ENCODE measurements at places on chromosomes 16 and 17. TPM values are rescaled to one million over a fixed set of nuclear protein-coding genes. Genes with fewer than 3 reads are reported as not detected.

PRCD gene
- 7.2 TPM for total RNA-seq

BAHCC1 gene
- total RNA-seq, result 7.4 TPM

GNPTG gene
- 89.3 TPM for total RNA-seq

PPP1R9B gene
- 22.7 TPM for total RNA-seq

ZPBP2 gene
- not detected for total RNA-seq

CMC2 gene
- total RNA-seq, result 27.5 TPM

AATK gene
- 0.98 TPM for total RNA-seq

KAT7 gene
- 47.2 TPM for total RNA-seq

GGT6 gene
- total RNA-seq, result 33.8 TPM

GRCh38 chr16:87996962-87997880 lies 46.0 kb downstream of the BANP start:
- no peaks in the 10 kb centered on the region for H3K36me3 ChIP-seq
- no peaks in the 10 kb centered on the region for H3K27me3 ChIP-seq
- no peaks in the 10 kb centered on the region for H3K4me1 ChIP-seq

DNA sequence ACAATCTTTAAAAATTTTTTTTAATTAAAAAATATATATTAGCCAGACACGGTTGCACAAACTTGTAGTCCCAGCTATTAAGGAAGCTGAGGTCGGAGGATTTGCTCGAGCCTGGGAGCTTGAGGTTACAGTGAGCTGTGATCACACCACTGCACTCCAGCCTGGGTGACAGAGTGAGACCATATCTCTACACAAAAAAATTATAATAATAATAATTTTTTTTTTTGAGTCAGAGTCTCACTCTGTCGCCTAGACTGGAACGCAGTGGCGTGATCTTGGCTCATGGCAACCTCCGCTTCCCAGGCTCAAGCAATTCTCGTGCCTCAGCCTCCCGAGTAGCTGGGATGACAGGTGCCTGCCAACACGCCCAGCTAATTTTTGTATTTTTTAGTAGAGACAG lies 23.8 kb downstream of the LITAF start:
- no peak overlapping the region for H3K4me3 ChIP-seq
- no peaks in the 10 kb centered on the region for H3K27me3 ChIP-seq
- H3K36me3 ChIP-seq, result no peaks in the 10 kb centered on the region

- no peaks in the 10 kb centered on the region for H3K36me3 ChIP-seq
- peaks cover 7% of the 10 kb centered on the region for H3K4me1 ChIP-seq
- H3K4me3 ChIP-seq, result no peak overlapping the region
- no peaks in the 10 kb centered on the region for H3K27me3 ChIP-seq
- DNase-seq, result no peak
- no peak overlapping the region for H3K27ac ChIP-seq
Observed at GRCh38 chr17:49491192-49491769, 3.8 kb upstream of the NGFR start.

- no peak overlapping the region for H3K27ac ChIP-seq
- no peak for DNase-seq
- no peaks in the 10 kb centered on the region for H3K36me3 ChIP-seq
- H3K4me3 ChIP-seq, result peak overlapping the region; percentile 57
- H3K27me3 ChIP-seq, result peaks cover 70% of the 10 kb centered on the region
- H3K4me1 ChIP-seq, result no peaks in the 10 kb centered on the region
Observed at GRCh38 chr17:52159246-52160135, 977 bp upstream of the CA10 start.

- H3K4me3 ChIP-seq, result no peak overlapping the region
- no peak overlapping the region for H3K27ac ChIP-seq
- H3K27me3 ChIP-seq, result no peaks in the 10 kb centered on the region
- H3K36me3 ChIP-seq, result no peaks in the 10 kb centered on the region
- no peaks in the 10 kb centered on the region for H3K4me1 ChIP-seq
Observed at GRCh38 chr17:17603895-17604225, 12.4 kb upstream of the PEMT start.

DNA sequence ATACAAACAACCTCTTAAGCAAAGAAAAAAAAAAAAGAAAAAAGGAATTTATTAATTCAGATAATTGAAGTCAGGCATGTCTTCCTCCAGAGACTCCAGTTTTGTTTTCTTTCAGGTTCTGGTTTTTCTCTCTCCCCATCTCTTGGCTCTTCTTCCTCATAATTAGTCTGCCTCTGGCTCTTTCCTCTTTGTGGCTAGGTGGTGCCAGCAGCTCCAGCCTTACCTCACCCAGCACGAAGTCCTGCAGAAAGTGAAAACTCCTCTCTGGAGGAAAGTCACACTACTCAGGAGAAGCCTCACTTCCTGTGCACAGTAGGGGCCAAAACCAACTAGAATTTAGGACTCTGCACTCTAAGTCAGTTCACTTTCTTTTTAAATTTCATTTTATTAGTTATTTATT lies 10.3 kb upstream of the NFAT5 start:
- H3K27ac ChIP-seq, result peak overlapping the region; percentile 33
- no peak for DNase-seq
- H3K4me1 ChIP-seq, result no peaks in the 10 kb centered on the region
- H3K4me3 ChIP-seq, result no peak overlapping the region
- H3K36me3 ChIP-seq, result no peaks in the 10 kb centered on the region

- peaks cover 19% of the 10 kb centered on the region for H3K4me1 ChIP-seq
- no peaks in the 10 kb centered on the region for H3K36me3 ChIP-seq
- DNase-seq, result no peak
- no peak overlapping the region for H3K4me3 ChIP-seq
Observed at GRCh38 chr17:38735161-38735997, 5.2 kb downstream of the CISD3 start.

DNA sequence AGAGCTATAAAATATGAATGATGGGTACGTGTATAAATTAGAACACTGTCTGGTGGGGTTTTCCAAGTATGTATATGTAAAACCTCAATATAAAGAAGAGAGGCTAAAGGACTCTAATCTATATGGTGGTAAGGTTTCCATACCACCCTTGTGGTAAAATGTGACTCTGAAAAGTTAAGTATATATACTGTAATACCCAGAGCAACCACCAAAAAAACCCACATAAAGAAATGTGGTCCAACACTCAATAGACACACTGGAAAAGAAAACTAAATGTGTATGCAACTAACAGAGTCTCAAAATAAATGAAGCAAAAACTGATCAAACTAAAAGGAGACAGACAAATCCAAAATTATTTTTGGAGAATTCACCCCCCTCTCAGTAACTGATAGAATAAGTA lies 72.2 kb downstream of the XPO6 start:
- no peak for DNase-seq
- H3K4me1 ChIP-seq, result no peaks in the 10 kb centered on the region
- no peaks in the 10 kb centered on the region for H3K36me3 ChIP-seq
- H3K4me3 ChIP-seq, result no peak overlapping the region
- H3K27me3 ChIP-seq, result no peaks in the 10 kb centered on the region

- peak; percentile 83 for DNase-seq
- H3K36me3 ChIP-seq, result no peaks in the 10 kb centered on the region
- no peaks in the 10 kb centered on the region for H3K27me3 ChIP-seq
- H3K4me1 ChIP-seq, result no peaks in the 10 kb centered on the region
Observed at GRCh38 chr16:67546761-67547422, 15.4 kb upstream of the CTCF start.

GRCh38 chr17:35191001-35191695 lies 3.0 kb downstream of the SLC35G3 start:
- H3K4me3 ChIP-seq, result no peak overlapping the region
- H3K27me3 ChIP-seq, result no peaks in the 10 kb centered on the region
- H3K4me1 ChIP-seq, result no peaks in the 10 kb centered on the region
- no peaks in the 10 kb centered on the region for H3K36me3 ChIP-seq
- no peak for DNase-seq
- no peak overlapping the region for H3K27ac ChIP-seq

GRCh38 chr16:78516006-78516736 lies 416.7 kb downstream of the WWOX start:
- H3K36me3 ChIP-seq, result no peaks in the 10 kb centered on the region
- H3K4me3 ChIP-seq, result no peak overlapping the region
- DNase-seq, result no peak
- no peak overlapping the region for H3K27ac ChIP-seq
- no peaks in the 10 kb centered on the region for H3K4me1 ChIP-seq

- no peaks in the 10 kb centered on the region for H3K4me1 ChIP-seq
- no peaks in the 10 kb centered on the region for H3K27me3 ChIP-seq
- no peak for DNase-seq
- no peaks in the 10 kb centered on the region for H3K36me3 ChIP-seq
- H3K4me3 ChIP-seq, result no peak overlapping the region
Observed at GRCh38 chr16:88056212-88056611, 105.0 kb downstream of the BANP start.

- no peaks in the 10 kb centered on the region for H3K36me3 ChIP-seq
- DNase-seq, result no peak
Observed at GRCh38 chr17:74555427-74555940, 9.6 kb upstream of the CD300C start.

- no peaks in the 10 kb centered on the region for H3K36me3 ChIP-seq
- no peak overlapping the region for H3K27ac ChIP-seq
- H3K4me1 ChIP-seq, result no peaks in the 10 kb centered on the region
- H3K27me3 ChIP-seq, result no peaks in the 10 kb centered on the region
- DNase-seq, result no peak
- H3K4me3 ChIP-seq, result no peak overlapping the region
Observed at GRCh38 chr16:53446090-53446489, 11.8 kb downstream of the RBL2 start.

- H3K27ac ChIP-seq, result peak overlapping the region; percentile 46
- H3K27me3 ChIP-seq, result no peaks in the 10 kb centered on the region
- no peak overlapping the region for H3K4me3 ChIP-seq
- peaks cover 36% of the 10 kb centered on the region for H3K4me1 ChIP-seq
- H3K36me3 ChIP-seq, result no peaks in the 10 kb centered on the region
- no peak for DNase-seq
Observed at GRCh38 chr17:76561799-76562268, 22.0 kb downstream of the PRCD start.

GRCh38 chr16:57984443-57985203 lies 13.7 kb upstream of the CNGB1 start:
- H3K4me1 ChIP-seq, result no peaks in the 10 kb centered on the region
- H3K27me3 ChIP-seq, result no peaks in the 10 kb centered on the region
- peak overlapping the region; percentile 82 for H3K27ac ChIP-seq
- H3K36me3 ChIP-seq, result no peaks in the 10 kb centered on the region
- peak; percentile 75 for DNase-seq

GRCh38 chr17:46085522-46085921 lies 86.5 kb downstream of the STH start:
- no peaks in the 10 kb centered on the region for H3K27me3 ChIP-seq
- H3K27ac ChIP-seq, result no peak overlapping the region
- H3K4me1 ChIP-seq, result no peaks in the 10 kb centered on the region
- no peak overlapping the region for H3K4me3 ChIP-seq
- DNase-seq, result no peak
- no peaks in the 10 kb centered on the region for H3K36me3 ChIP-seq

DNA sequence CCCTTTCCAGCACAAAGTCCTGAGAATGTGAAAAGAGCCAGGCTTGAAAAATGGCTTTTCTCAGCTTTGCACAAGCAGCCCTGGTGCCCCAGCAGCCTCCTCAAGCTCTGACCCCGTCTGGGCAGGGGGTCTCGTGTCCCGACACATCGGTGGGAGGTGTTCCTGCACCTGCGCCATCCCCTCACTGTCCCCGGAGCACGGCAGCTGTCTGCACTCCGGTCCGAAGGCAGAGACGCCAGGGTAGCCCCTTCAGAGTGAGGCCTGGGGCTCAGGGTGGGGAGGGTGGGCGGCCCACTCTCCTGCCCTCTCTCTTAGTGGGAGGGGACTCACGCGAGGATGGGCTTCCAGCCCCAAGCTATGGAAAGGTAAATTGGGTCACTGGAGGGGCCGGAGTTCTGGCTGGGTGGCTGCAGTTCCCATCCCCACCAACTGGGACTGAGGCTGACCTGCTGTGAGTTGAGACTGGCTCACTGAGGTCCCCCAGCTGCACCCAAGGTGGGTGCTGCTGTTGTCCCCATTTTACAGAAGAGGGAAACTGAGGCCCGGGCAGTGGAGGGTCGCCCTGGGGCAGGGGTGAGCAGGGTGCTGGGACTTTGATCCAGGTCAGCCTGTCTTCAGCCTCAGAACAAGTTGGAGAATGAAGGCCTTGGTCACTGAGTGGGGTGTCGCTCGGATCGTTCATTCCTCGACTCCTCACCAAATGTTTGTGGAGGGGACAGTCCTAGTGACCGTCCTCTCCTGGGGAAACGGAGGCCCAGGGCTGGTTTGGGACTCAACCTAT lies 2.3 kb upstream of the BAIAP3 start:
- peaks cover 22% of the 10 kb centered on the region for H3K4me1 ChIP-seq
- peak overlapping the region; percentile 37 for H3K4me3 ChIP-seq
- H3K27me3 ChIP-seq, result peaks cover 37% of the 10 kb centered on the region
- DNase-seq, result no peak

DNA sequence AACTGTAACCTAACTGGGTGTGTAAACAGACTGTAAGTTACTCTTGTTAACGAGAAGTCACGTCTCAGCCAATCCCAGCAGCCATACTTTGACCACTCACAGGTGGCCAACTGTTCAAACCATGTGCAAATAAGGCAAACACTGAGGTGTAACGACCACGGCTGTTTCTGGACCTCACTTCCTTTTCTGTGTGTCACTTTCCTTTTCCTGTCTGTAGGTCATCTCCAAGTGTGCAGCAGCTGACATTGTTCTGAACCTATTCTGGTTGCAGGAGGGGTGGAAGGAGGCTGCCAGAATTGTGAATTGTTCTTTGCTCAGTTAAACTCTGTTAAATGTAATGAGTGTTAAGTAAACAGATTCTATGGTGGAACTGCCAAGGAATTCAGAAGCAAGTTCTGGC lies 627.4 kb downstream of the KCNJ2 start:
- no peak overlapping the region for H3K4me3 ChIP-seq
- no peaks in the 10 kb centered on the region for H3K4me1 ChIP-seq
- DNase-seq, result no peak
- H3K36me3 ChIP-seq, result no peaks in the 10 kb centered on the region

DNA sequence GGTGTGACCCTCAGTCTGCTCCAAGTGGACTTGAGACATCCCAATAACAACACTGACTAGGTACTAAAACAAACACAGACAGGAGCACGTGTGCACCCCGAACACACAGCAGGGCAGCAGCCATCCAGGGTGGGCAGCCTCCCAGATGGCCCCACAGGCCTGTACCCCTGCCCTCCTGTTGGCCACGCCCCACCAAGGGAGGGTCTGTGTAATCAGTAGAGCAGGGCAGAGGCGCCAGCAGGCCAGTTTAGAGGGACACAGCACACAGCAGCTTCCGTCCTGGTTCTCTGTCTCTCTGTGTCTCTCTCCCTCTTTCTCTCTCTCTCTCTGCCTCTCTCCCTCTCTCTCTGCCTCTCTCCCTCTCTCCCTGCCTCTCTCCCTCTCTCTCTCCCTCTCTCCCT lies 21.4 kb downstream of the ACTG1 start:
- H3K27me3 ChIP-seq, result no peaks in the 10 kb centered on the region
- H3K27ac ChIP-seq, result no peak overlapping the region
- H3K36me3 ChIP-seq, result no peaks in the 10 kb centered on the region
- H3K4me1 ChIP-seq, result no peaks in the 10 kb centered on the region

DNA sequence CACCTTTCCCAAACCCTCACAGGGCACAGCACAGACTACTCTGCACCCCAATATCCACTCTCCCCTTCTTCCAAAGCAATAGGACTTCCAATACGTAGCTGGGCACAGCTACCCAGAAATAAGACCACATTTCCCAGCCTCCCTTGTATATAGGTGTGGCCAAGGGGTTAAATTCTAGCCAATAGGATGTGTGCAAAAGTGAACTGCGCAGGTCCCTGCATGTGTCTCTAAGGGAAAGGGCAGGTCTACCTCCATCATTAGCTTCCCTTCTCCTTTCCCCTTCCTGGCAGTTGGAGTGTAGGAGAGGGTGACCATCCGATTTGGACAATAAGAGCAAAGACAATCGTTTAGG lies 25.5 kb upstream of the SNN start:
- H3K36me3 ChIP-seq, result no peaks in the 10 kb centered on the region
- H3K27me3 ChIP-seq, result no peaks in the 10 kb centered on the region
- H3K4me1 ChIP-seq, result peaks cover 10% of the 10 kb centered on the region
- DNase-seq, result no peak
- no peak overlapping the region for H3K27ac ChIP-seq
- H3K4me3 ChIP-seq, result no peak overlapping the region

- H3K27ac ChIP-seq, result no peak overlapping the region
- no peak for DNase-seq
- no peak overlapping the region for H3K4me3 ChIP-seq
- no peaks in the 10 kb centered on the region for H3K36me3 ChIP-seq
Observed at GRCh38 chr16:13305019-13305755, 403.8 kb downstream of the SHISA9 start.
